Forelimb muscle (tissue), 1 donor: ENCODE measurements at places on chromosomes 1 and 21. TPM values are rescaled to one million over a fixed set of nuclear protein-coding genes. Genes with fewer than 3 reads are reported as not detected.

The TFF2 gene
- not detected for polyA plus RNA-seq

The UQCRHL gene
- 1.9 TPM for polyA plus RNA-seq

The LRRC38 gene
- polyA plus RNA-seq: 42.3 TPM

The RHBDL2 gene
- 0.53 TPM for polyA plus RNA-seq

The AKIRIN1 gene
- polyA plus RNA-seq: 37.3 TPM

The SLAMF1 gene
- polyA plus RNA-seq: 0.05 TPM

The RC3H1 gene
- 9.5 TPM for polyA plus RNA-seq

The SERTAD4 gene
- polyA plus RNA-seq: 5.4 TPM
